NCI-H1694 treated with DMSO at 0.1 percent for 48 hours (cell line): ENCODE measurements at places on chromosomes 1 and 21.

DNA sequence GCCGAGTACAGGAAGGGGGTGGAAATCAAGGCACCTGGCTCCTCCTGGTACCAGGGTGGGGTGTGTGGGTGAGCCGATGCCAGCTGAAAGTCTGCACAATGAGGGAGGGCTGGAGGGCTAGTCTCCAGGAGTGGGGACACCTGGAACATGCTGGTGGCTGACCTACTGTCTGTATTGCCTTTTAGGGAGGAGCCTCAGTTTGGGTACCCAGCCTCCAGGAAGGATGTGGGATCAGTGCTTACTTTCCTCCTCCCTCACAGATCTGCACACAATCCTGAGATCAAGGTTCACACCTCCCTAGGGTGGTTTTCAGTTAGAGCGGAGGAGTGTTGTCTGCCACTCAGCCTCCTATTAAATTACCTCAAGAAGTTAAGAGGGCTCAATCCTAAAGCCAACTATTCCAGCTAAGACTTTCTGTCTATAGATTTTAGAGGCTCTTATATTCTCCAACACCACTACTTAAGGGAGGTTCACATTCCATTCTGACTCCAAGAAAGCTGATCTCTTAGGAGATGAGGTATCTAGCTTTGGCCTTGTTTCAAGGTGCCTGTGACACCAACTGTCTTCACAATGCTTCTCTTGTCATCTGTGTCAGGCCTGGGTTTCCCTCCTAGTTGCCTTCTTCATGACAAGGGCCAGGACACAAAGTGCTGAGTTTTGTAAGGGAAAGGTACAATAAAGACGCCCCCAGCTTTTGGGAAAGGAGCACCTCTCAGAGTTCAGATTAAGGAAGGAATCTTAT lies 15.7 kb downstream of the SSR2 start:
- no peak for DNase-seq

DNA sequence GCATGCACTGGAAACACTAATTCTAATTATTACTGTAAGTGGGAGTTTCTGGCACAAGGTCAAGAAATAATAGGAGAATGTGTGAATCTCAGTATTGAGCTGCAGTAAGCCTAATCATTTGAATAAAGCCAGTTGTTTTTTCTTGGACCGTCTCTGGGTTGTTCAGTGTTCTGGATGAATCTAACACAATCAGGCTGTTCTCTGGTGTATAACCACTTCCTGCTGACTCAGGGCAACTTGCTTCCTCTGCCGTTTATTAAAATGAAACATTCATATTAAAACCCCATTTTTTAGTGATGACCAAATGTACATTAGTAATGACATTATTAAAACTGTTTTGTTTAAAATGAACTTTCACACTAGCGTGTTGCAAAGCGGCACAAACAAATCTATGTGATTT lies 273.1 kb upstream of the SNX7 start:
- peak; percentile 17 for DNase-seq

- DNase-seq, result no peak
These were observed 93.5 kb downstream of the PGBD5 start for GRCh38 chr1:230332575-230333066.

DNA sequence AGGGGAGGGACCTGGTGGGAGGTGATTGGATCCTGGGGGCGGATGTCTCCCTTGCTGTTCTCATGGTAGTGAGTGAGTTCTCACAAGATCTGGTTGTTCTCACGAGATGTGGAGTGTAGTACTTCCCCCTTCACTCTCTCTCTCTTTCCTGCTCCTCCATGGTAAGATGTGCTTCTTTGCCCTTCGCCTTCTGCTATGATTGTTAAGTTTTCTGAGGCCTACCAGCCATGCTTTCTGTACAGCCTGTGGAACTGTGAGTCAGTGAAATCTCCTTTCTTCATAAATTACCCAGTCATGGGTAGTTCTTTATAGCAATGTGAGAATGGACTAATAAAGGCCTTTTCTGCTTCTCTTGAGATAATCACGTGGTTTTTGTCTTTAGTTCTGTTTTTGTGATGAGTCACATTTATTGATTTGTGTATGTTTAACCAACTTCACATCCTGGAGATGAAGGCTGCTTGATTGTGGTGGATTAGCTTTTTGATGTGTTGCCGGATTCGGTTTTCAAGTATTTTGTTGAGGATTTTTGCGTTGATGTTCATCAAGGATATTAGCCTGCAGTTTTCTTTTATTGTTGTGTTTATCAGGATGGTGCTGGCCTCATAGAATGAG lies 45.5 kb downstream of the RABGAP1L start:
- no peak for DNase-seq

DNA sequence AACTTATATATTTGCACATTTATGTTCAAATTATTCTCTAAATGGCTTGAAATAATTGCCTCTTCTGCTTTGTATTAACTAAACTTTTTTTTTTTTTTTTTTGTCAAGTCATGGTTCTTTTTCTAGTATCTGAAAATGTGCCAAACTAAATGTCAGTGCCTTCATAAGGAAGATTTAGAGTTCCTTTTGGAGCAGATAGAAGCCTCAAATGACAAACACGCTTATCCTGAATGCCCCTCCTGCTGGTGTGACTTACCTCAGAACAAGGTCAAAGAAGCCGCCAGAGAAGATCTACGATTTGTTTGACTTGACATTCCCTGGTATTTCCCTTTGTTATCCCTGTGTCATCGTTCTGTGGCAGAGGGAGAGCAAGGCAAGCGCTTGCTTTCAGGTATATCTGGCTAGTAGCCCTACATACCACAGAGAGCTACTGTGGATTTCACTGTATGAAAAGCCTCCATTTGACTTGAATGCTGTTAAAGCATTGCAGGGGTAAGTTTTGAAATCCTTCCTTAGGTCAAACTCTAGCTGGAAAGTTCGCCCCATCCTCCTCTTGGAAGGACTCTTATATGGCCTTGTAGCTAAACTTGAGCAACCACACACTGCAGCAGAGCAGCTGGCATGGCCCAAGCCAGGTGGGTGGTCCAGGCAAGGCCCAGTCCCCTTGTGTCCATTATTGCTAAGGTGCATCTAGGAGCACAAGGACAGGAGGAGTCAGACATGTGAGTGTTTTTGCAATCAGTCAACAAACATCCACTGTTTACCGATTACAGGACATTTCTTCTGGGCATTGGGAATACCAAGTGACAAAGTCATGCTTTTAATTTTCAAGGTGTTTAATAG lies 285.4 kb upstream of the USP25 start:
- DNase-seq, result no peak

DNA sequence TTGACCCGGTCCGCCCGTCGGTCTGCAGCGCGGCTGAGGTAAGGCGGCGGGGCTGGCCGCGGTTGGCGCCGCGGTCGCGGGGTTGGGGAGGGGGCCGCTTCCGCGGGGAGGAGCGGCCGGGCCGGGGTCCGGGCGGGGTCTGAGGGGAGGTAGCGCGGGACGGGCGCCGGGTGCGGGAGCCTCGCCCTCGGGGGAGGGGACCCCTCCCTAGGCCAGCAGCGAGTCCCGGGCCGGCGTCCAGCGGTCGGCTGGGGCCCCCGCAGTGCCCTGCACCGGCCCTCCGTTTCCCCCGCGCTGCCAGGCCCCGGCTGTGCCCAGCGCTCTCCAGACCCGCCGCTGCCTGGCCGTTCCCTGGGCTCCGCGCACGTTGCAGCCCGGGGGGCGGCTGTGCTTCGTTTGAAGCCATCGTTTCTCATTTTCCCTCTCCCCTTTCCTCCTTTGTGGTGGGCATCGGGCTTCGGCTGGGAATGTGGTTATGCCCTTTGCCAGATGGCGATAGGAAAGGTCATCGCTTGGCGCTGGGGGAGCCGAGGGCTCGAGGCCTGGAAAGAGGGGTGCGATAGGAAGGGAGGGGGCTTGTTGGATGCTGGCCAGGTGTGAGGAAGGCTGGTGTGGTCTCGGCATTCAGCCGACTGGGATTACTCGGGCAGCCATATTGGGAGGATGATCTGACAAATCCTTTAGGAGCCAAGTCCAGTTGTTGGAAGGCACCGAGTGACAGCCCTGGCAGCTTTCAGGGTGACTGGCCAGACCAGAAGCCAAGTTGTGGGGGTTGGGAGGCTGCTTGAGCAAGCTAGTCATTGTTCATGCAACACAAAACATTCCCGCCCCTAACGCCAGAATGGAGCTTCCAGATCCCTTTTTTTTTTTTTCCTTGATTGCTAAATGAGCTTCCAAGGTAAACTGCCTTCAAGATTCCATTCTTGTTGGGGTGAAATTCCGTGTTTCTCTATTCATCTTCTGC lies 753 bp downstream of the KIF1B start:
- DNase-seq, result peak; percentile 15

DNA sequence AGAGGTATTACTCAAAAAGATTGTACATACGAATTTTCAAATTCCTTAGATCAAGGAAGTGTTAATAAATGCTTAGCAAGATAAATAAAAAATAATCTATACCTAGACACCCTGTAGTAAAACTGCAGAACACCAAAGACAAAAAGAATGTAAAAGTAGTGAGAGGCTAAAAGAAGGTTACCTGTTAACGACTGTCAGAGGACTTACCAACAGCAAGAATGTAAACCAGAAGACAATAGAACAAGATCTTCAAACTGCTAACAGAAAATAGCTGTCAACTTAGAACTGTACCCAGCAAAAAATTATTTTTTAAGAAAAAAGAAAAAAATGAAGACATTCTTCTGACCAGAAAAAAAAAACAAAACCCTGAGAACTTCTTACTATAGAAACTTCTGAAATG lies 51.2 kb downstream of the CD2 start:
- no peak for DNase-seq

- no peak for DNase-seq
These were observed 24.8 kb upstream of the ZMYM4 start for GRCh38 chr1:35243691-35244090.

- DNase-seq, result no peak
These were observed 50.5 kb downstream of the DMAP1 start for GRCh38 chr1:44263568-44264450.

DNA sequence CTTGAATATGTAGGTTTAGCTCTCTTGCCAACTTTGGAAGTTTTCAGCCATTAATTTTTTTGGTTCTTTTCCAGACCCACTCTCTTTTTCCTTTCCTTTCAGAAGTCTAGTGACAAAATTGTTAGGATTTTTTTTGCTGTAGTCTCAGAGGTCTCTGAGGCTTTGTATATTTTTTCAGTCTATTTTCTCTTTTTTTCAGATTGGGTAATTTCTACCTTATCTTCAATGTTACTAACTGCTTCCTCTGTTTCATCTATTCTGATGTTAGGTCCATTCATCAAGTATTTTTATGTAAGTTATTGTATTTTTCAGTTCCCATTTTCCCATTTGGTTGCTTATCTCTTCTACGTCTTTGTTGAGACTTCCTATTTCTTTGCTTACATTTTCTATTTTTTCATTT lies 15.7 kb downstream of the RGS2 start:
- DNase-seq, result no peak

DNA sequence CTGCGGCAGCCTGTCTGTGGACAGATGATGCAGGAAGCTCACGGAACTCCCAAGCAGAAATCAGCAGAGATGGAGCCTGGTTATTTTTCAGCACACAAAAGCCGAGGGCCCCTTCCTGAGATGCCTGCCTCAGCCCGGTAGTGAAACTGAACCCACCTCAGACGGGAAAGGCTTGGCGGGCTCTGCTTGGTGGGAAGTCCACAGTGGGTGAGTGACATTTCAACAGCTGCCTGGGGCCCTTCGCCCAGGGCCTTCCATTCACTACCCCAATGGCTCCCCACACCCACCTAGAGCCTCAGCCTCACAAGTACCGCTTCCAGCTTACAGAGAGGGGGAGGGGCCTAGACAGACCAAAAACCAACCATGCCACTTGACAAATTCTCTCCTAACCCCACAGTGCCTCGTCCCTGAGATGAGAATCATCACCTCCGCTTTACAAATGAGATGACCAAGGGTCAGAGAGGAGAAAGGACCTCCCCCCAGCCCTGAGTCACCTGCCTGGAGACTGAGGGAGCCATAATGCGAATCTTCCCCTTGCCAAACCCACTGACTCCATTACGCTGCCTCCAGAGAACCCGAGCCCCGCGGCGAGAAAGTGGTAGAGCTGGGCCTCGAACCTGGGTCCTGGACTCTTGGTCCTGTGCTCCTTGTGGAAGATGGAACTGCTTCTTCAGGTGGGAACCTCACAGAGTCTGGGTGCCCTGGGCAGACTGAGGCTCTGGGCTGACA lies 3.4 kb upstream of the ECE1 start:
- no peak for DNase-seq

DNA sequence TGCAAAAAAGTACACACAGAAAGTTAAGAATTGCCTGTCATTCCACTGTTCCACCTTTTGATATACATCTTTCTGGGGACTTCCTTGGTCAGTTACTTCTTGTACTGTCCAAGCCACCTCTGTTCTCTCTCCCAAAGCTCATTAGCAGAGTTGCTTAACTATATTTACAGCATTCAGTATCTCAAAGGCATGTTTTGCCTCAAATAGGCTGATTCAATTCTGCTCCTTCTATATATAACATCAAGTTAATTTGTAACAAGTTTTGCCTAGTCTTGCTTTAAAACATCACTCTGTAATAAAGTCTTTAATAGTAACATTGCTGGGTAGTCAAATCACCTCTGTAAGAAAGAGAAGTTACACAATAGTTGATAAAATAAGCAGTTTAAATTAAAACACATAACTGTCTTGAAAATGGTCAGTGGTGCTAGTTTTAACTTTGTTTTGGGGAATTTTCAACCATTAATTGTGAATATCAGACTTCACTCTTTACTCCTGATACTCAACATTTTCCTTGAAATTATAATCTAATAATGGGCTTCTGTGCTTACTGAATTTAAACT lies 35.7 kb downstream of the EDARADD start:
- no peak for DNase-seq

- no peak for DNase-seq
These were observed 69.0 kb upstream of the ZC3H11B start for GRCh38 chr1:219681876-219682275.

DNA sequence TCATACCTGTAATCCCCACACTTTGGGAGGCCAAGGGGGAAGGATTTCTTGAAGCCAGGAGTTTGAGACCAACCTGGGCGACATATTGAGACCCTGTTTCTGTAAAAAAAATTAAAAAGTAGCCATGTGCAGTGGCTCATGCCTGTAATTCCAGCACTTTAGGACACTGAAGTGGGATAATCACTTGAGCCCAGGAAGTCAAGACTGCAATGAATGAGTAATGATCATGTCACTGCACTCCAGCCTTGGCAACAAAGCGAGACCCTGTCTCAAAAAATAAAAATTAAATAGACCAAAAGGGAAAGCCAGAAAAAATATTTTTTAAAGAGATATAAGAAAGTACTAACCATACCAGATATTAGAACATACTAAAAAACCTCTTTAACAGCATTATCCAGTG lies 44.7 kb upstream of the LYPLAL1 start:
- DNase-seq, result no peak

GRCh38 chr1:117511273-117511672 lies 94.6 kb upstream of the TENT5C start:
- DNase-seq, result no peak

GRCh38 chr21:44021064-44021463 lies 9.0 kb downstream of the TRAPPC10 start:
- DNase-seq, result no peak

DNA sequence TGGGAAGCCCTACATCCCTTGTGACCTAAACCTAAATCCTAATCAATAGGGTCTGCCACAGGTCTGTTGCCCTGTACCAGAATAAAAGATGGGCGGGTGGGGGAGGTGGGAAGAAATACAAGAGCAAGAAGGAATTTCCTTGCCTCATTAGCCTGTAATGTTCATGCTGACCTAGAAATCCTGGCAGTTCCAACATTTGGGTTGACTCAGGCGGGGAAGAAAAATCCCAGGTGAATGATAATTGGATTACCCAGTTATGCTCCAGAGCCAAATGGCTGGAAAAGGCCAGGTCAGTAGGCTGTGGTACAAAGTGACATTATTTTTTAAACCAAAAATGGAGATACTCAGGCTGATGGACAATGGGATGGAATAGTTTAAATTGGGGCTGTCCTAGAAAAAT lies 27.3 kb upstream of the A3GALT2 start:
- no peak for DNase-seq

- no peak for DNase-seq
These were observed 4.0 kb upstream of the ABCG1 start for GRCh38 chr21:42214921-42215320.
